RCC 7860 (cell line): ENCODE measurements at places on chromosomes 5 and 9.
A peak's percentile ranks its signal among the peaks of the same experiment; 100 is the strongest.

- DNase-seq, result no peak
Observed at GRCh38 chr5:172905346-172906140, 53.7 kb upstream of the RPL26L1 start.

GRCh38 chr5:36397901-36398536 lies 96.3 kb upstream of the RANBP3L start:
- DNase-seq, result peak; percentile 32

GRCh38 chr5:67200809-67201562 lies 4.4 kb upstream of the CD180 start:
- DNase-seq, result no peak

DNA sequence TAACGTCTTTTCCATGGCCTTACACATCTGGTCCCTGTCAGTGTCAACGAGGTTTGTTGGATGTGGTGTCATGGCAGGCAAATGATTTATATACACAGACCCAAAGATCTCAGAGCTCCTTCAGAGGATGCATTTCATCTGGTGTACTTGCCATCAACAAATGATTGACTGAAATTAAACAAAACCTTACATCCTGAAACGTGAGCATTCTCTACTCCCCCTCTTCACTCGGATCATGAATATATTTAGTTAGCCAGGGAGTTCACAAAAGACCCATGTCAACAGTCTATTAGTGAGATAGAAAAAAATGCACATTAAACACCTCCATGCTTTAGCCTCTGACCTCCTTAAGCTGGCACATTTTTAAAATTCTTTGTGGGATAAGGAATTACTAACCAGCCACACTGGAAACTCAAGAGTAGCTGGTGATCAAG lies 215.6 kb downstream of the EFNA5 start:
- DNase-seq, result peak; percentile 87

DNA sequence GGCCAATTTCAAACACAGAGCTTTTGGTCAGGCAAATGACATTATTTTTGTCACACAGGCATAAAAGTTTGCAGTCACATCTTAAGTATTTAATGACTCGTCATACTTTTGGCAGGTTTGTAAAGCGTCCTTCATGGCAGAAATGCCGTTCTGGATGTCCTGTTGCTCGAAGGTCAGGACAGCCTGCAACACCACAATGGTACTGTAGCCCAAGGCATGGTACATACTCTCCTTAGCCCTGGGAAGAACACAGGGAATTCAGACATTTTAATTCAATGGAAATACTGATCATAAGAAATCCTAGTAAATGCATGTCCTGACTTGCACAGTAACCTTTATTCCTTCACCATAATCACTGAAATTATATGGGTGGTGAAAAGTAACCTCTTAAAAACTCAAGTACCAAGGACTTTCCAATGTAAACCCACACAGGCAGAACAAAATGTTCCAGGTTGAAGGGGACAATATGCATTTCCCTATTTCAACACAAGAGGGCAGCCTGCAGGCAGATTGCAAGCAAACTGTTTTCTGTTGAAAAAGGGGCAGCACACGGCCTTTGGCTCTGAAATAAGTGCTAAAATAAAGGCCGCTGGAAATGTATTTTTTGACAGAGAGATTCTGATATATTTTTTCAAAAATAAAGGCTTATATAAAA lies 95.7 kb downstream of the TTC39B start:
- peak; percentile 40 for DNase-seq

DNA sequence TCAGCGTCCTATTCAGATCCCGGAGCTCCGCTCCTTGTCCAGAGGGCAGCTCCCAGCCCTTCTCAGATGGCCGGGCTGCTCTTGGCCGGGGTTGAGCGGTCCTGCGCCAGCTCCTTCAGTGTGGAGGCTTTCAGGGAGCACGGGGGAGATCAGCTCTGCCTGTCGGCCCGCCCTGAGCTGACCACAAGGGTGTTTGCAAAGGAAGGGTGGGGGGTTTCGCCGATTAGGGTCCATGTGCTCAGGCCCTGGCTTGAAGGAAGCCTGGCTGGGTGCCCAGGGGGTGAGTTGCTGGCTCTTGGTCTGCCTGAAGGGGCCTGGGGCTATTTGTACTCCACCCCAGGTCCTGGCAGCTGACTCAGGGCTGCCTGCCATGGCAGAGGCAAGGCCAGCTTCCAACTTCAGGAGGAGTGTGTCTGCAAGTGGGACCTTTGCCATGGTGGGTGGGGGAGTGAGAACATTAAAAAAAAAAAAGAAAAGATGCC lies 250.1 kb upstream of the KLF4 start:
- no peak for DNase-seq

- DNase-seq, result no peak
Observed at GRCh38 chr5:176389135-176390123, 878 bp downstream of the HIGD2A start.

GRCh38 chr9:106420511-106420944 lies 442.4 kb upstream of the ZNF462 start:
- DNase-seq, result peak; percentile 48

DNA sequence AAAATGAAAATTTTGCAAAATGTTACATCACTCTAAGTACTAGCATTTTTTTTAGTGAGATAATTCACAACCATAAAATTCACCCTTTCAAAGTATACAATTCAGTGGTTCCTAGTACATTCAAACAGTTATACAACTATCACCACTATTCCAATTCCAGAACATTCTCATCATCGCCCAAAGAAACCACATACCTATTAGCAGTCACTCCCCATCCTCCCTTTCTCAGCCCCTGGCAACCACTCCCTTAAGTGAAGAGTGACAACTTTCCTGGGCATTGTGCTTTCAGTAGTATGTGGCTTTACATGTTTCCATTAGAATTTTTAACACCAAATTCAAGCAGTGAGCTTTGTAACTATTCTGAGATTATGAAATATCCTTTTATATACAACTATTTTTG lies 81.4 kb downstream of the RASEF start:
- no peak for DNase-seq

DNA sequence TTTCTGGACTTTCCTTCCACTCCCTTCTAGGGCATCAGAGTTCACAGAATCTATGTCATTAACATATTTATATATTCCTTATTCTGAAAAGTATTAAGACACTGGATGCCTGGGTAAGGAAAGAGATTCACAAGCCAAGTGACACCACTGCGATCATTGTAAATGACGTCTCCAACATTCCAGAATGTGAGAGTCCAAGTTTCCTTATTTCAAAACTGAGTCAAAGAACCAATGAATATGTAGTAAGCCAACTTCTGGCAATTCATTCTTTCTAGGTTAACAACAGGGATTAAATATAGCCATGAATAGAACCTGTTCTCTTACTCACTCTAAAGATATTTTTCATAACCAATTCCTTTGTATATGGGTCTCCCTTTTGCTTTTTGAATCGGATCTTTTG lies 18.1 kb downstream of the RAI14 start:
- DNase-seq, result peak; percentile 31

DNA sequence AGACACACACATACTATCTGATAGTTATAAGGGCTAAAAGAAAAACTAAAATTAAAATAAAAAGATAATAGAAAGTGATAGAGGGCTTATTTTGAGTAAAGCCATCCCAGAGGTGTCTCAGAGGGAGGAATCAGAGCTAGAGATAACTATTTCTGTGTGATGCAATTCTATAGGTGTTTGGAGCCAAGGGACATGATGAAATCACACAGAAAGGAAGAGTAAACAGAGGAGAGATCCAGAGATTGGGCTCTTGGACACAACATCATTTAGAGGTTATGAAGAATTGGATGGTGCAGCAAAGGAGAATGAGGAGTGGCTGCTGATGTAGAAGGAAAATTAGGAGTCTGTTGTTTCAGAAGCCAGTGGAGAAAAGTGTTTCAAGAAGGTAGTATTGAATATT lies 393.5 kb downstream of the DIRAS2 start:
- DNase-seq, result no peak

DNA sequence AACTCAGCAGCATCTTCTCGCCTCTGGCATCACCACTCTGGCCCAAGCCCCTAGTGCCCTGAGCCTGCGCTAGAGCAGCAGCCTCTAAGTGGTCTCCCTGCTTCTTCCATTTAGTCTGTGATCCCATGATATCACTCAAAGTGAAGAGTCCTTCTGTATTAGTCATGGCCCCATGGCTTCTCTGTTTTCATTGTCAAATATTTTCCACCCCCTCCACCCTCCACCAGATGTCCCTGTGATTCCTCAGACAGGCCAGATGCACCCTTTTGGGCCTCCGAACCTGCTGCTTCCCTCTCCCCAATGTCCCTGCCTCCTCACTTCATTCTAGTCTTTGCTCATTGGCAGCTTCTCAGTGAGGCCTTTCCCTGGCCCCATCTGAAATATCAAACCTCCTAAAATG lies 299.2 kb downstream of the SPOCK1 start:
- no peak for DNase-seq

DNA sequence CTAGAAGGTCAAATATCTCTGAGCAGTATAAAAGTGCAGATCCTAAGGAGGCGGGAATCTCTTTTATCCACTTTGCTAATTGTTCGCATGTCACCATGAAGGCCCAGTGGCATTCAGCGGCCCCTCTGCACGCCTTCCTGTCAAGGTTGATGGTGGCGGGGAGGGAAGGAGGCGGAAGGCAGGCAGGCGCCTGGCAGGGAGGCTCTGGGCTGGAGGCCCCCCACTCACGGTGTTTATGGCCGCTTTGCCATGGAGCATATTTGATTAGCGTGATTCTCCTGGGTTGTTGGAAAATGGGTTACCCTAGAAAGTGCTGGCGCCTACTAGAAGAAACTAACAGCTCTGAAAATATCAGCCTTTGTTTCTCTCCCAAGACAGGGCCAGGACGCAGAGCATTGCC lies 209.6 kb downstream of the FSTL4 start:
- DNase-seq, result no peak

GRCh38 chr5:150156027-150156368 lies 353 bp upstream of the PDGFRB start:
- no peak for DNase-seq

GRCh38 chr9:81002242-81002641 lies 687.1 kb downstream of the TLE1 start:
- peak; percentile 76 for DNase-seq

GRCh38 chr5:151123897-151124751 lies 33.5 kb downstream of the ANXA6 start:
- peak; percentile 61 for DNase-seq

DNA sequence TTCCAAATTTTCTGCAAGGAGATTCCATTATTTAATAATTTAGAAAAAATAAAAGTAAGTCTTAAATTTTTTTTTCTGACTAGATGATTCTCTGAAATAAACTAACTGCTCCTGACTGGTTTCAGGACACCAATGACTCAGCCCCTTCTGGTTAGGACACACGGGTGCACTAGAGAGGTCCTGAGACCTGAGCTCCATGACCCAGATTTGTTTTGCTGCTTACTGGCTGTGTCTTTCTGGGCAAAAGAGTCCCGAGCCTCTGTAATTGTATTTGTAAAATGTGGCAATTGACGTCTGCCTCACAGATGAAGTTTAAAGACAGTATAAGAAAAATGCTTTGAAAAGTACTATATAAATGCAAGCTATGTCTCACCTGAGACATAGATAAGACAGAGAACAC lies 89.1 kb downstream of the SLC24A2 start:
- no peak for DNase-seq

DNA sequence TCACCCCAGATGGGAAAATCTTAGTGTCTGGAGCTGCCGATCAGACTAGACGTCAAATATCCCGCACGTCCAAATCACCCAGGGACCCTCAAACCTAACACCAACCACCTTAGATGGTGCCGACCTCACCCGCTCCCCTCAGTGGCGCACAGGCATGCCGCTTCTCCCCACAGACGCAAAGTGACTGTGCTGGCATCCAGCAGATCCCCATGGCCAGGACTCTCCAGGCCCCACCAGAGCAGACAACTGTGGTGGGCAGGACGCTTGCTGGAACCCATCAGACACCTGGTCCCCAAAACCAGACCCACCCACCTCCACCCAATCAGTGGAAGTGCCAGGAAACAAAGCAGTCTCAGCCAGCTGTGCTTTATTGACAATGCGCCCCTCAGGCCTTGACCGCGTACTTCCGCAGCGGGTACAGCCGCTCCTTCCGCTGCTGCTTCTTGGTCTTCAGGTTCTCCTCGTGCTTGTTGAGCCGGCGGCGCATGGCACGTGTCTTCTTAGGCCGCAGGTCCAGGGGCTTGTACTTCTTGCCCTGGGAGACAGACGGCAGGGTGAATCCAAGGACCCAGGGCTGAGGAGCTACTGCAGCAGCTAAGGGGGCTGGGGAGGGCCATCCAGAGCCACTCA lies 4.1 kb downstream of the RPL35 start:
- no peak for DNase-seq

DNA sequence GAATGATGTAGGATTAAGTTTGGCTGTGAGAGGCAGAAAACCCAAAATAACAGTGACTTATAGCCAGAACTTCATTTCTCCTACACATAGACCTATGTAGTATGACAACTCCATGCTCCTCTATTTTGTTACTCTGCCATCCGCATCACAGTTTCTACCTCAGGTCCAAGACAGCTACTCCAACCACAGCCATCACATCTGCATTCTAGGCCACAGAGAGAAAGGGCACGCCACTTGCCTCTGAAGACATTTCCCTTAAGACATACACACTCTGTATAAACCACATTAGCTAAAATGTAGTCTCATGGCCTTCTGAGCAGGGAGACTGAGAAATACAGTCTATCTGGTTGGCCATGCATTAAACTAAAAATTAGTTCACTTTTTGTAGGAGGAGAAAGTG lies 10.0 kb downstream of the SPINK4 start:
- no peak for DNase-seq

GRCh38 chr5:161064297-161064696 lies 212.3 kb upstream of the ATP10B start:
- DNase-seq, result no peak

- DNase-seq, result no peak
Observed at GRCh38 chr9:87309236-87309635, 188.4 kb upstream of the DAPK1 start.

DNA sequence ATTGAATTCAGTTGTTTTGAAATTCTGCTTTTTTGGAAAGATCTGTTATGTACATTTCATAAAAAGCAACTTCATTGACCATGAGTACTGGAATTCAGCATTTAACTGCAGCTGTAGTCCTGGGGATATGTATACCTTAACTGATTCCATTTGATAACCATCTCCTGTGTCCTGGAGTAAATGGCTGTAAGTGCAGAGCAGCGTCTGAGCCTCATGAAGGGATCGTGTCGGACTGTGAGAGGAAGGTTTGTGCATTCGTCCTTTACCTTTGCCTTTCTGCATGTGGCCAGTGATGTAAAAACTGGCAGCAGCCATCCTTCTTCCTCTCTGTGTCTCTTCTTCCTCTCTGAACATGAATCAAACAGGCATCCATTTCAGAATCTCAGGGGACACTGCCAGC lies 287.2 kb downstream of the FANCC start:
- DNase-seq, result no peak

DNA sequence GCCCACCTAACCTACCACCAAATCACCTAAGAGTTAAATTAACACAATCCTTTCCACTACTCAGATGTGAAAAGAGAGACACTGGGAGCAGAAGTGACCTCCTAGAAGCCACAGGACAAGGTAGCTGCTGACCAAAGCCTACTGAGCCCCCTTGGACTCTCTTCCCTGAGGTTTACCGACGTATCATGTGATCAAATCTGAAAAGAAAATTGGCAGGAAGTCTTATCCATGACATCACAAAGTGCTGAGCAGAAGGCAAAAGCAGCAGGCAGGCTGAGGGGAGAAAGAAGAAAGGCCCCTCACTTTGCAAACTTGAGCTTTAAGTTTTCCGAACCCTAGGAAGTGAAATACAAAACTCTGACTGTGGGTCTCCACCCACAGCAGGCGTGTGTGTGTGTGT lies 11.1 kb downstream of the PRELID2 start:
- no peak for DNase-seq
